Endothelial cell (in vitro differentiated cells): ENCODE measurements at places on chromosomes 5 and 9.
A peak's percentile ranks its signal among the peaks of the same experiment; 100 is the strongest.

DNA sequence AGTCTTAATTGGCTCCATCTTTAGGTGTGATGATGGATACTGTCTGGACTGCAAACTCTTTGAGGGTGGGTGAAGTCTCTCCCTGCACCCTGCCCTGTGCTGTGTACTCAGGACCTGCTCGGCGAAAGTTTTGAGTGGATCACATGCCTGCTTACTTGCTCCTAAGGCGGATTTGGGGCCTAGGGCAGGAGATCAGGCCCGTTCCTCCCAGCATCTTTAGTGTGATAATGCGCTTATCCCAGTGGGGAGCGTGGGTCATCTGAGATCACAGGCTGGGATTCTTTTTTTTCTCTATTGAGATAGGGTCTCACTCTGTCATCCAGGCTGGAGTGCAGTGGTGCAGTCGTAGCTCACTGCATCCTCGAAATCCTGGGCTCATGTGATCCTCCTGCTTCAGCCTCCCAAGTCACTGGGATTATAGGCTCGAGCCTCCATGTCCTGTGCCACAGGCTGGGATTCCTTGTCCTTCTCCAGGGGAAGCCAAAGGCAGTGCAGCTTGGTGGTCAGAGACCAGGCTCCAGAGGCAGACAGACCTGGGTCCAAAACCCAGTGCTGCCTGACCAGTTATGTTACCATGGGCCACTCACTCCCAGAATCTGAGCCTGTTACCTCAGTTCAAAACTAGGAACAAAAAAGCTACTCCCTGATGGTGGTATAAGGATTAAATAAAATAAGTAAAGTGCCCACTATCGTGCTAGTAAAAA is 59.7 kb downstream of the ZNF618 start:
- no peak for DNase-seq

GRCh38 chr5:89396278-89396954 is 513.4 kb upstream of the MEF2C start:
- peak; percentile 4 for DNase-seq

DNA sequence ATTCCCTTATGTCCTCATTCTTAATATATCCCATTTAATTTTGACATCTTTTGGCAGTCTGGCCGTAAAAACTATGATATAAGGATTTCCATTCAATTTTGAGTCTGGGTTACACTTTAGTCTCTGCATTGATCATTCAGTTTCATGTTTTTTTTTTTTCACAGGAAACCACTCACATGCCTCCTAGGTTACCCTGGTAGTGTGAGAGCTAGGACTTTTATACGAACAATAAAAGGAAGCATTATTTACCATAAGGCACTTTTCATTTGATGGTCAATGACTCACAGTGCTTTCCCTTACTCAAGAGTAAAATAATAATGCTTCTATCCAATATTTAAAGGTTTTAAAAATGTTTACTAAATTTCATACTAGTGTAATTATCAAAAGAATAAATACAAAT is 16.4 kb upstream of the DMAC1 start:
- DNase-seq: no peak

DNA sequence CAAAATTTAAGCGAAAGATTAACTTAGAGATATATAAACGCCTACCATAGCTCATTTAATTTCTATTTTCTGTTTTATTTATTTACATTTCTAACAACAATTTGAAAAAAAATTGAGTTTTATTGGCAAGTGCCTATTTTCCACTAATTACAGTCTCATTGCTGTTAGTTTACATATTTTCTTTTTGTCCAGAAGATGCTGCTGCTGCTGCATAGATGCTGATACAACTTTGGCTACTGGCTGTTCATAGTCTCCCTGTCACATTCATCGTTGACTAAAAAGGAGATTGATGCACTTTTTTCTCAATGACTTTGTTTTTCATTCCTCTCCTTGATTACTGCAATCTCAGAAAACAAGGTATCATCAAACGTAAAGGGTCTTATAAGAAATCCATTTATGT is 235.4 kb downstream of the CDH9 start:
- DNase-seq: no peak
